ENCODE measurements at places on chromosomes 12 and 14. TPM values are rescaled to one million over a fixed set of nuclear protein-coding genes. Genes with fewer than 3 reads are reported as not detected.

Gene GUCY2C
- total RNA-seq, result not detected

Gene SLC6A13
- total RNA-seq, result not detected

Gene FAM222A
- total RNA-seq, result 7.8 TPM

Gene RNF212B
- not detected for total RNA-seq

Gene NGB
- not detected for total RNA-seq

Gene ARL1
- 46.6 TPM for total RNA-seq

Gene REP15
- total RNA-seq, result 0.94 TPM

Gene SOCS2
- total RNA-seq, result 19.2 TPM

Gene DNAH10
- 1.00 TPM for total RNA-seq

Gene SPTB
- 2.0 TPM for total RNA-seq

Gene AQP5
- total RNA-seq, result not detected

Gene SDR9C7
- total RNA-seq, result not detected
